ENCODE measurements at places on chromosomes 6 and 20.

GRCh38 chr6:23523771-23524170 lies 602.2 kb upstream of the NRSN1 start:
- no peak for DNase-seq

DNA sequence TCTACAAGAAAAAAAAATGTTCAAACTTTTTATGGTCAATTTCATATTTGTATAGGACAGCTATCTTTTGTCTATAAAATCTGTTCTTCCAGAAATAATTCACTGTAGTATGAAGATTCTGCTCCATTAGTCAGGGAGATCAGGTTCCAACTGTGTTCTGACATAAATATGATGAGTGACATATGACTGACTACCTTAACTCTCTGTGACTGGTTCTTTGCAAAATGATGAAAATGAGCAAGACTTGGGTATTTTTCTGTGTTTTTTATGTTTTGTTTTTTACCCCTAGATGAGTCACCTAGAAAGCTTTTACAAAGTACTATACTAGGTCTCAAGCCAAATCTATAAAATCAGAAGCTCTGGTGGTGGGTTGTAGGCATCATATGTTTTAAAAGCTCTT lies 229.6 kb downstream of the MMUT start:
- no peak for DNase-seq

DNA sequence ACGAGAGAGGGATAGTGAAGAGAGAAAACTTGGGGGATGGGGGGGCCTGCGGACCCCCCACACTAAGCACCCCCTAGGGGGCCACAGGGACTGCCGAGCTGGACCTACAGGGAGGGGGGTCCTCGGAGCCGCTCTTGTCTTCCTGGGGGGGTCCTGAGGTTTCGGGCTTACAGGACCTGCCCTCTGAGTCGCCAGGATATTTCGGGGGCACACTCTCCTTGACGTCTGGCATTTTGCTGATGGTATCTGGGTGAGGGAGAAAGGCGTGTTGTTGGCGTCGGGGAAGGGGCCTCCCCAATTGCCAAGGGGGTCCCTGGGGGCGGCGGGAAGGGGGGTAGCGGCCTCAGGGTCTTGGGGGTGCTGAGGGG lies 516 bp downstream of the TCP11 start:
- no peak for DNase-seq

DNA sequence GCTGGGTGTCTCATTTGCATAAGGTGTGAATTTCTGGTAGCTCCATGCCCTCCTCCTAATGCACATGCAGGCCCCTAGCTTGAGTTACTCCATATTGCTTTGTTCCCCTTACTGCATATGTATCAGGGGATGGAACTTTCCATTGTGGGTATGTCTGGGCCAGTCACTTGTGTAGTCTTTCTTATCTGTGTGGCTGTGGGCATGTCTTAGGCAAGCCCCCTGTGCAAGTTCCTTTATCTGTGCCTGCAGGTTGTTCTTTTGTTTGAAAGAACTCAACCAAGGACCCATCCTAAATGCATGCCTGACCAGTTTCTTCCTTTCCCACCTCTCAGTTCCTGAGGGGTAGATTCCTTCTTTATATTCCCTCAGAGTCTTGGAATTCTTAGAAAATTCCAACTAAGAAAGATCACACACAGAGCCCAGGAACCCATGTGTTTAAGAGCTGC lies 23.6 kb downstream of the MBOAT1 start:
- no peak for DNase-seq
